Omental fat pad (tissue), 4 donors: ENCODE measurements at places on chromosomes 6 and 20.

- no peak for DNase-seq
Measured at GRCh38 chr6:8705435-8706020, 270.2 kb upstream of the SLC35B3 start.

DNA sequence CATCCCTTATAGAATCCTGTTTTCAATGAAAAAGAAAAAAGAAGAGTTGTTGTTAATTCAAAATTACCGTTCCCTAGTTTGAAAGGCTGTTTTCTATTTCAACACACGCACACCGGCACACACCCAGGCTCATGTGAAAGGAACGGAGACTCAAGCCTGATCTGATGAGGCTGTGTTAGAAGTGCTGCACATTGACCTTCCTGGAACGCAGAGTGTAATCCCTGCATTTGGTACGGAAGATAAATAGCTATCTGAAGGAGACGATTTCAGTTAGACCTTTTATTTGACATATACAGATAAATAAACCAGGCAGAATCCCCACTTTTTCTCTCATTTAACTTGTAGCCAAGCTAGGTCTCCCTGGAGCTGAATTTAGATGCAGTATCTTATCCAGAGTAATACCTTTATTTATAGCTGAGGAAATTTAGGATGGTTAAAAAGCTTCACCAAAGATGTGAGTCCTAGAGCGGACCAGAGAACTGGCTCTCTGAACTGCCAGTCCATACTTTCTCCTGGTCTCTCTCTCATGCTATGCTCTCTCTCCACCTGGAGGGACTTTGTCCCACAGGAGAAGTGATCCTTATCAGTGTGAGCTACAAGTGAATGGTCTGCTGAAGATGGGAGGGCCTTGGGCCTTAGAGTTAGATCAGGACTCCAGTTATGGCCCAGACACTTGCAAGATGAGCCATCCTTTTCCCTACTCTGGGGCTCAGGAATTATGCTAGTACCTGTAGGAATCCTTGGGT, 30.6 kb downstream of the MAP3K4 start:
- DNase-seq: no peak

DNA sequence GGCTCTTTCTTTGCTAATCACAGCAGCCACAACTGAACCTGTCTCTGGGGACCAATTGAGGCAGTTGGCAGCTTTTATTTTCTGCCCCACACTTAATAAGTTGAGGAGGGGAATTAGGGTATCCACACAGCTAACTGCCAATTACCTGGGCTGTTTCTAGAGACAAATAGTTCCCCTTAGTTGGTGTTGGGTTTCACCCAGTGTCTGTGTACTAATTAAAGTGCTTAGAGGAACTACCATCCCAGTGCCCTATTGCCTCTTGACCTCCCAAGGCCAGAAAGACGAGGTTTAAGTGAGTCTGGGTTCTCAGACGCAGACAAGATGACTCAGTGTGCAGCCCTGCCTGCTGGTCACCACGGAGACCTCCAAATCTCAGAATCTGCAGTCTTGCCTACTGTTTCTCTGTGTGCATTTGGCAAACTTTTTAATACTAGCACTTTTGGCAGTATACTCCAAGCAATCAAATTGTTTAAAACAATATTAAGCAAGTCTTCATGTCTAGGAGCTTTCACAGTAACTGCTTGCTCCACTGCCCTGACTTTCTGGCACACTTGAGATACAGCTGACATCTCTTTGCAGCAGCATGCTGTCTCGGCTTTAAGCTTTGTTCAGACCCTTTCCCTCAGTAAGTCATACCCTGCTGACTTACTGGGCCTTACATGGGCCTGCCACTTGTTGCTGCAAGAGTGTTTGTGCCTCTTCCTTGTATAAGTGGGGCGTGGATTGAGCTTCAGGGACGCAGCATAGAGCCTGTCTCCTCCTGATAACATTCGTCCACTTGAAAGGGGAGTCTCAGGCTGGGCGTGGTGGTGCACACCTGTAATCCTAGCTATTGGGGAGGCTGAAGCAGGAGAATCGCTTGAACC, 31.9 kb downstream of the STK35 start:
- DNase-seq: no peak

DNA sequence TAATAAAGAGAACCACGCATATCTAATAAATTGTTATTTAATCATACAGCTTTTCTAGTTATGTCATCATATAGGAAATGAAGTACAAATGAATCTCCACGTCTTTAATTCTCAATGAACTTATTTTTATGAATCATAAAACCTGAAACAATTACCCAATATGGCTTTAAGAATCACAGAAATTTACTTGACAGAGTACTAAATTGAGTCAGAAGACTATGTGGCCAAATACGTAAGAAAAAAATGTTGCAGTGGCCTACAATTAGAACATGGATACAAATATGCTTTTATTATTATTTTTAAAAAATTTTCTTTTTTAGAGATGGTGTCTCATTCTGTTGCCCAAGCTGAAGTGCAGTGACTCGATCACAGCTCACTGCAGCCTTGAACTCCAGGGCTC, 584.7 kb upstream of the SLC35B3 start:
- no peak for DNase-seq
